ENCODE measurements at places on chromosomes 1 and 21. TPM values are rescaled to one million over a fixed set of nuclear protein-coding genes. Genes with fewer than 3 reads are reported as not detected.
A peak's percentile ranks its signal among the peaks of the same experiment; 100 is the strongest.

GRCh38 chr1:119613769-119614720 is 34.0 kb downstream of the ZNF697 start:
- peak; percentile 73 for DNase-seq

TEX35 gene
- not detected for total RNA-seq

DNA sequence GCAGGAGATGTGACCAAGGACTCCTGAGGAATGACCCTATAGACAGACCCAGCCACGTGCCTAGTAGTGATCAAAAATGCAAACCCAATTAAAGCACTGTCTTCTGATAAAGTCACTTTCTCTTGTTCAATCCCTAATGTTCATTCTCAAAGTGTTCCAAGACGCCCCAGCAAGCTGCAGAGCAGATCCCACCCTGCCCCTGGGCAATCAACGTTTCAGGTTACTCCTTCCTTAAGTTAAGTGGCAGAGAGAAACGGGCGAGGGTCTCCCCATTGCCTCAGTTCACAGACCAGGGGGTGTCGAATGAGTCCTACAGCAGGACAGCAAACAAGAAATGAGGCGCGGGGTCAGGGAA is 699 bp upstream of the RGS2 start:
- DNase-seq: peak; percentile 16

KCNA3 gene
- total RNA-seq: 0.59 TPM

GRCh38 chr21:42845296-42845965 is 33.9 kb downstream of the WDR4 start:
- peak; percentile 19 for DNase-seq

PIK3R3 gene
- 7.0 TPM for total RNA-seq

- DNase-seq: no peak
These were observed 39.2 kb downstream of the SPEN start for GRCh38 chr1:15886611-15887167.

TCHH gene
- total RNA-seq: not detected

DNA sequence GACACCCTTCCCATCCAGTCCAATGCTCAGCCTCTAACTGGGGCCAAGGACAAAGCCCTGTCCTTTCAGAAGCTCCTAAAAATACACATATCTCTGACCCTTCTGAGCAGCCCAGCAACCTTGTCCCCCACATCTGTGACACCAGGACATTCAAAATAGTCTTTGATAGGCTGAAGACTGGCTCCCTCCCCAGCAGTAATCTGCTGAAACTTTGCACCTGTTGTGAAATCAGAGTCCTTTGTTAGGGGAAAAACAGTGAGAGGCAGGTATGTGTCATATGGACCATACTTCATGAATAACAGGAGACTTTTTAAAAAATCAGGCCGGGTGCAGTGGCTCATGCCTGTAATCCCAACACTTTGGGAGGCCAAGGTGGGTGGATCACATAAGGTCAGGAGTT is 82.4 kb upstream of the VAMP3 start:
- DNase-seq: no peak

TMEM200B gene
- 59.5 TPM for total RNA-seq

Data from H7 (cell line).